ENCODE measurements at places on chromosomes 11 and 22.

DNA sequence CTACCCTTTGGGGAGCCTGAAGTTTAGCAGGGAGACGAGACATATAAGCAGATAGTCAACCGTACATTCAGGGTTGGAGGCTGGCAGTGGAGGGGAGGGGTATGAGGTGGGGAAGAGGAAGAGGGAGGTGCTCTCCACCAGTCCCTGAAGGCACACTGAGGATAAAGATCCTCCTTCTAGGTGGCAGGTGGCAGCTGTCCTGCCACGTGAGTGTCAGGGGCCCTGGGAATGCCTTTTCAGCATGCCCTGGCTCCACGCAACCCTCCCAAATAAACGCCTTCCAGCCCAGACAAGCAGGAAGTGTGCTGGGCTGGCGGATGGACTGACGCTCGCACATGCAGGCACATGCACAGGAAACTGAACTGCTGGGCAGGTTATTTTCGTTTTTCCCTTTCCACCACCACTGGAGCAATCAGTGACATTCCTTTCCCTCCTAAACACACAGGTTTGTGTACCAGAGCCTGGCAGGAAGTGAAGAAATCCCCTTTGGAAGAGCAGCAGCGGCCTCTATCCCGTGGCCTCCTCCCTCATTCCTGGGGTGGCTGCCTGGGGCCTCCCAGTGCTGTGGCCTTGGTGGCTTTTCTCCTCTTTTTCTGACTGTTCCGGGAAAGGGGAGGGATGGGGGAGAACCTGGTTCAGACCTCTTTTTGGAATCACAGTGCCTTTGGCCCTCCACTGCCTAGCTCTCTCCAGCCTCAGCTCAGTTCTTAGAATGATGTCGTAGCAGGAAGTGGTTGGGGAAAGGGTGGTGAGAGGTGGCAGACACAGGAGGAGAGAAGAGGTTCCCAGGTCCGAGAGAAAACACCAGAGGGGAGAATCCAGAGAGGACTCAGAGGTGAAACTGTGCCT lies 157.0 kb upstream of the TIMP3 start:
- peak overlapping the region; percentile 77 for H3K27ac ChIP-seq
- peaks cover 15% of the 10 kb centered on the region for H3K4me1 ChIP-seq
- DNase-seq, result no peak
- H3K36me3 ChIP-seq, result no peaks in the 10 kb centered on the region
- peaks cover 26% of the 10 kb centered on the region for H3K27me3 ChIP-seq

DNA sequence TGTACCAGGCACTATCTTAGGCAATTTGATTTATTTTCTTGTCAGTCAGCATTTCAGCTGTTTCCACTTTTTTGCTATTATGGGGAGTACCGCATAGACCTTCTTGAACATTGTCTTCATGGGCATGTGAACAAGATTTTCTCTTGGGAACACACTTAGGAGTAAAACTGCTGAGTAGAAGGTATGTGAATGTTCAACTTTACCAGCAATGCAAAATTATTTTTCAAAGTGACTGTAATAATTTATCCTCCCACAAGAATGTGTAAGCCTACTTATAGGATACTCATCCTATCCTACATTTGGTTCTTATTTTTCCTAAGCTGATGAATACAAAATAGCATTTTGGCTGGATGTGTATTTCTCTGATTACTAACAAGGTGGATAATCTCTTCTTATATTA lies 132.0 kb upstream of the NAV2 start:
- peaks cover 7% of the 10 kb centered on the region for H3K27me3 ChIP-seq
- no peak for DNase-seq
- H3K27ac ChIP-seq, result no peak overlapping the region
- H3K4me1 ChIP-seq, result no peaks in the 10 kb centered on the region

GRCh38 chr22:44438481-44439131 lies 59.4 kb downstream of the RTL6 start:
- DNase-seq, result no peak
- peaks cover 2% of the 10 kb centered on the region for H3K36me3 ChIP-seq
- peaks cover 38% of the 10 kb centered on the region for H3K27me3 ChIP-seq
- peak overlapping the region; percentile 10 for H3K27ac ChIP-seq
- H3K4me1 ChIP-seq, result peaks cover 9% of the 10 kb centered on the region

- no peak for DNase-seq
- H3K36me3 ChIP-seq, result no peaks in the 10 kb centered on the region
- no peaks in the 10 kb centered on the region for H3K27me3 ChIP-seq
- H3K4me1 ChIP-seq, result no peaks in the 10 kb centered on the region
- H3K4me3 ChIP-seq, result no peak overlapping the region
- H3K27ac ChIP-seq, result no peak overlapping the region
These were observed 325.4 kb upstream of the CCDC90B start for GRCh38 chr11:83611600-83611999.

GRCh38 chr11:44288133-44288526 lies 21.8 kb downstream of the ALX4 start:
- H3K36me3 ChIP-seq, result no peaks in the 10 kb centered on the region
- no peaks in the 10 kb centered on the region for H3K27me3 ChIP-seq
- H3K4me3 ChIP-seq, result no peak overlapping the region

DNA sequence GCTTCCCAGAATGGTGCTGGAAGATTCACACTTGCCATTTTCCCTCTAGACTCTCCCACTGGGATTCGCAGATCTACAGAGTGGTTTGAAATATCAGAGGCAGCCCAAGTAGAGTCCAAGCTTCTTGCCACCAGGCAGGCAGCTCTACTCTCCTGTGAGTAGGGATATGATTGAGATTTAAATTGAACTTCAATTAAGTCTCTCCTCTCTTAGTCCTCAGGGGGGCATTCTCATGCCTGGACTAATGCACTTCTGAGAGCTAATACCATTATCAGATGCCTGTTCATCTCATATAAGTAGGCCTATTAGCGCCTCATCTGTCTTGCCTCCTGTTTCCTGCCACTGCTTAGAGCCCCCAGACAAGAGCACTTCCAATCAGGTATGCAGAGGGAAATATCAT lies 25.5 kb upstream of the AMPD3 start:
- H3K4me1 ChIP-seq, result no peaks in the 10 kb centered on the region
- no peaks in the 10 kb centered on the region for H3K36me3 ChIP-seq
- no peak overlapping the region for H3K4me3 ChIP-seq
- peaks cover 22% of the 10 kb centered on the region for H3K27me3 ChIP-seq

DNA sequence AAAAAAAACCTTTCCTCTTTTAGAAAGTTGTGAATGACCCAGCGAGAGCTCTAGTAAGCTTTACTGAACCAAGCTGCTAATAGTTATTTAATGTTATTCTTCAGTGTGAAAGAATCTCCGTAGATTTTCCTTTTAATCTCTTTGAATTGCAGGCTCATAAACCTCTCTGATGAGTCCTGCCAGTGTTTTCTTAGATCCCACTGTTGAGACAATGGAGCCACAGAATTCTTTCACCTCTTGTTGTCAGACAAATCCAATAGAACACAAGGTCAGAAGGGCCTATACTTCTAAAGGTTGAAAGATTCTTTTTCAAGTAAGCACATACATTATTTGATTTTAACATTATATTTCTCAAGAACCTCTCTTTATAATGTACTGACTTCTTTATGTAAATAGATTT lies 52.2 kb downstream of the DNAJC24 start:
- no peak for DNase-seq
- H3K27me3 ChIP-seq, result no peaks in the 10 kb centered on the region
- H3K36me3 ChIP-seq, result peaks cover 3% of the 10 kb centered on the region

DNA sequence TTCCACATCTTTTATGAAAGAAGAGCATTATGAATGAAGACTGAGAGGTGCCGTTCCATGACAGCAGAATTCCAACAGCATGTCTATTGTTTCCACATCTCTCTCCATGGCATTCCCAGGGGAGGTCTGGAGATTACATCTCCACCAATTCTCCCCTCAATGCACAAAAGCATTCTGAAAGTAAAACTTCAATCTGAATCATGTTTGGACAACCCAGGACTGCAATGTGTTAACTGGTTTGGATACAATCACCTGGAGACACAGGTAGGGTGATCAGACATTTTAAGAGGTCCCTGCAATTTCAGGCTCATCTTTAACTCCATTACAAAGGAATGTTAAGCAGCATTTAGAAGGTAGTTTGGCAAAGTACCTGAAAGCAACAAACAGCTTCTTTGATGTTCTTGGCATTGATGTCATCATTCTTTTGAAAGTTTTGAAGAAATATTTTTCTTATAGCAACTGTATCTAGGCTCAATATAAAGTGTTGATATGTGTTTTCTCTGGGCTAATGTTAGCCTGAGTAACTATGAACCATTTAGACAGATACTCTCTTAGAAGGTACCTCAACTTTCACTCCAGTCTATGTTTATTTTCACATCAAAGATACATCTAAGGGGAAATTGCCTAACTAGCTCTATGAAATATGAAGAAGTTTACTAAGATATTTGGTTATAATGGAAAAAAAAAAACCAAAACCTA lies 181.4 kb upstream of the MTMR2 start:
- no peaks in the 10 kb centered on the region for H3K27me3 ChIP-seq
- no peak overlapping the region for H3K4me3 ChIP-seq
- peak overlapping the region; percentile 23 for H3K27ac ChIP-seq
- no peaks in the 10 kb centered on the region for H3K36me3 ChIP-seq

GRCh38 chr11:118610225-118610772 lies 2.9 kb downstream of the PHLDB1 start:
- peaks cover 20% of the 10 kb centered on the region for H3K36me3 ChIP-seq
- peak; percentile 3 for DNase-seq
- H3K27me3 ChIP-seq, result peaks cover 9% of the 10 kb centered on the region
- peak overlapping the region; percentile 79 for H3K27ac ChIP-seq
- peak overlapping the region; percentile 89 for H3K4me3 ChIP-seq

DNA sequence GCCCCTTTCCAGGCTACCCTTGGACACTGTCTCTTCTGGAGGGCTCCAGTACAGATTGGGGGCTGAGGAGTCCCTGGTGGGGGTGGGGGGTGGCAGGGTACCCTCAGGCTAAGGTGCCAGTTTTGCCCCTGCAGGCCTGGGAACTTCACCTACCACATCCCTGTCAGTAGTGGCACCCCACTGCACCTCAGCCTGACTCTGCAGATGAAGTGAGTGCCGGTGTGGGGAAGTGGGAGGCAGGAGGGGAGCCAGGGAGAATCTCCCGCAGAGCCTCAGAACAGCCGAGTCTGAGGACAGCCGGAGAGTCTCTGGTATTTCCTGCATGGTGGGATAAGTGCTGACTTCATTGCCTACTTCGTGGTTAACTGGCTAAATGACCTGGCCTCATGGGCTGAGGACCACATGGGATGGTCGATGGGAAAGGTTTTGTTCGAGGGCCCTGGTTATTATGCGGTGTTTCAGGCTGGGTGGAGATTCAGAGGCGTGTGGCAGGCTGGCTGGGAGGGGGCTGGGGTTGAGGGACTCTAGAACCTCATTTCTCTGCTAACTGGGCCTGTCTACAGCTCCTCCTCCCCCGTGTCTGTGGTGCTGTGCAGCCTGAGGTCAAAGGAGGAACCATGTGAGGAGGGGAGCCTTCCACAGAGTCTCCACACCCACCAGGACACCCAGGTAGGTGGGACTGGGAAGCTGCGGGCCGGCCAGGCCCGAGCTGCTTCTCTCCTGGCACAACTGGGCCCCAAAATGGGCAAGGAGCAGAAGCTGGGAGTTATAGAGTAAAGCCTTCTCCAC lies 8.5 kb downstream of the TMEM258 start:
- peaks cover 8% of the 10 kb centered on the region for H3K36me3 ChIP-seq
- peak overlapping the region; percentile 67 for H3K27ac ChIP-seq
- H3K4me1 ChIP-seq, result no peaks in the 10 kb centered on the region
- no peaks in the 10 kb centered on the region for H3K27me3 ChIP-seq
- DNase-seq, result no peak

DNA sequence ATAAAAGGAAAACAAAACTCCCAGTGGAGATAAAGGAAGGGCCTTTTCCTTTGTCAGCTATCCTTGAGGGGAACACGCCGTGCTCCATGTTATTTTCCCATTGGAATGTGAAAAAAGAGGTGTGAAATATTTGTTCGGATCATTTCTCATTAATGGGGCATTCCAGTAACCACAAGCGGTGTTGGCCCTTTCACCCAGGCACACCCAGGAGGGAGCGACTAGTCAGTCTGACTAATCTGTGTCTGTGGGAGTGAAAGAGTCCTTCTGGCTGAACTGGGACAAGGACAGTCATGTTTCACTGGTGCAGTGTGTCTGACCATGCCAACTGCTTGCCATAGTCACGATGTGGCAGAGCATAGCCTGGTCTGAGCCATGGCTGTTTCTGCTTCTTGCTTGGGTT lies 13.0 kb upstream of the MYEOV start:
- H3K4me3 ChIP-seq, result no peak overlapping the region
- no peaks in the 10 kb centered on the region for H3K4me1 ChIP-seq
- no peak overlapping the region for H3K27ac ChIP-seq
- peaks cover 13% of the 10 kb centered on the region for H3K27me3 ChIP-seq
- H3K36me3 ChIP-seq, result no peaks in the 10 kb centered on the region

GRCh38 chr11:8959546-8960166 lies 4.6 kb downstream of the TMEM9B start:
- H3K27me3 ChIP-seq, result no peaks in the 10 kb centered on the region
- no peak overlapping the region for H3K4me3 ChIP-seq
- peaks cover 24% of the 10 kb centered on the region for H3K4me1 ChIP-seq
- H3K36me3 ChIP-seq, result peaks cover 28% of the 10 kb centered on the region
- DNase-seq, result peak; percentile 8

GRCh38 chr11:66068154-66068821 lies 1.8 kb upstream of the PACS1 start:
- peak; percentile 66 for DNase-seq
- peaks cover 60% of the 10 kb centered on the region for H3K4me1 ChIP-seq
- no peaks in the 10 kb centered on the region for H3K27me3 ChIP-seq

DNA sequence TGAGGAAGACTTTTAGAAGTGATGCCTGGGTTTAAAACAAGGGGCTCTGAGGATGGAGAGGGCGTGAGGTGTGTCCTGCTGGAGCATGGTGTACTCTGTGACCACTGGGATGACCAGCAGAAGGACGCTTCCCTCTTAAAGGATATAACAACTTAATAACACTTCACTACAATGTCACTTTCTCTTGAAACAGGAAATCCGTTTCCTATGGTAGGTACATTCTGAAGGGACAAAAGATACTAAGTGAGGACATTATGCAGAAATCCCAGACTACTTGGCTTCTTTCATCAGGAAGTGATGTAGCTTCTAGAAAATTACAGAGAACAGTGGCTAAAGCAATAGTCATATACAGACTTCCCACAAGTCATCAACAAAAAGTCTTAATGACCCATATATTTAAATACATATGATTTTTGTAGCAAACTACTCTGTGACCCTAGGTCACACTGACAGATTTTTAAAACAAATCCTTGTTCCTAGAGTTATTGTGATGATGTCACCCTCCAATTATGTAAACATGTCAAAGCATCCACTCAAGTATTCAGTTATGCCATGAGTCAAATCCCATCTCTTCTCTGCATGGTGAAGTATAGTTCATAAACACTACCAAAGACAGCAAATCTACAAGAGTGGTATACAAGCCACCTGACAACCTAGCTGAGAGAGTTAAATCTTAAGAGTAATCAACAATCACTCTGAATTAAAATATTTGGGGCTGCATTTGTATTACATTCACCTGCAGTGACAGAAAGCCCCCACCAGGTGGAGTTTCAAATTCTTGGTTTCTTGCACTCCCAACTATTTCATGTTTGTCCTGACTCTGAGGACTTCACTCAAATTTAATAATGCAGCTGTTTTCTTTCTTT lies 32.8 kb downstream of the PITPNB start:
- H3K27me3 ChIP-seq, result no peaks in the 10 kb centered on the region
- H3K4me3 ChIP-seq, result no peak overlapping the region
- no peaks in the 10 kb centered on the region for H3K4me1 ChIP-seq
- peak; percentile 28 for DNase-seq
- H3K36me3 ChIP-seq, result peaks cover 32% of the 10 kb centered on the region
- H3K27ac ChIP-seq, result no peak overlapping the region

GRCh38 chr11:1234771-1235305 lies 12.0 kb downstream of the MUC5B start:
- no peak for DNase-seq
- peaks cover 3% of the 10 kb centered on the region for H3K36me3 ChIP-seq
- no peaks in the 10 kb centered on the region for H3K27me3 ChIP-seq
- H3K4me3 ChIP-seq, result no peak overlapping the region
- H3K27ac ChIP-seq, result no peak overlapping the region

Measured in effector memory CD8-positive, alpha-beta T cell (primary cell).